Fibroblast of skin of left quadriceps (primary cell): ENCODE measurements at places on chromosomes 1 and 21.

- peak; percentile 20 for DNase-seq
These were observed 46.5 kb upstream of the COA6 start for GRCh38 chr1:234326497-234327366.

GRCh38 chr21:42653231-42654061 is at the start of gene PDE9A:
PDE9A (plus strand) TSS chr21:42653621; CDS start chr21:42653815, 194 bp downstream.
- no peak for DNase-seq

DNA sequence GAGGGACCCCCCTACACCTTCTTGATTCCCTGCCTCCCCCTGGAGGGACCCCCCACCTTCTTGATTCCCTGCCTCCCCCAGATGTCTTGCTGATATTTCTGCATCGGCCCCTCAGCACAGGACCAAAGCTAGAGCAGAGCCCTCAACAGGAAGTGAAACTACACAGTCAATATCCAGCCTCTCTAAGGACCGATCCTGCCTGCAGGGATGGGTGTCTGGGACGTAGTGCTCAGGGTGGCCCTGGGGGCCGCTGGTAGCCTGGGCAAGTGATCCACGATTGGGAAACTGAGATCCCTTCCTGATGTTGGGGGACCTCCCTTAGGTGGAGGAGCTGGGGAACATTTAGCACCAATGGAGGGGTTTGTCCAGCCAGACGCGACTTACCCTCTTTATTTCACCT is 3.9 kb upstream of the LEFTY2 start:
- DNase-seq, result no peak

DNA sequence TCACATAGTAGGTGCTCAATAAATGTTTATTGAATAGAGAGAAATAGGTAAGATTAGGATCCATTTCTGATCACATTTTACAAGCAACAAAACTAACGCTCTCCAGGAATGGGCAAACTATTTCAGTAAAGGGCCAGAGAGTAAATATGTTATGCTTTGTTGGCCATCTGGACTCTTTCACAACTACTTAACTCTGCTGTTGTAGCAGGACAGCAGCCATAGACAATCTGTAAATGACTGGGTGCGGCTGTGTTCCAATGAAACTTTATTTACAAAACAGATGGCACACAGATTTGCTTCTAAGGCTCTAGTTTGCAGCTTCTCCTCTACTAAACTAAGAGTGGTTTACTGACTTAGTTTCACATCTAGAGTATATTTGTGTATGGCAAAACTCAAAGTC is 83.0 kb upstream of the BACH1 start:
- no peak for DNase-seq

DNA sequence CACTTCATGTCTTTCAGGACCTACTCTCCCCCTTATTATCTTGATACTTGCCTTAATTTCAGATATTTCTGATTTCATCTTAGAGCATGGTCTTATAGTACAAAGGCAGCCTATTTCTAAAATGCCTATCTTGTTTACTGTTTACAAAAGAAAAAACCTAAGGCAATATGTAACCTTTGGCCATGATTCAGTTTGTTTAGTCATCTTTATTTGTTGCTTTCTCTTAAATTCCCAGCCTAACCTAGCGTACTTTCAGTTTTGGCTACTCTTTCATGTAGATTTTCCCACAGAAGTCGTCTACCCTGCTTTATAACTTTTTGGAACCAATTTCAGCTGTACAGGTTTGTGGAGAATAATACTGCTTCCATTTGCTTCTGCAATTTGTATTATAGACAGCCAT is 81.8 kb downstream of the KIF1B start:
- DNase-seq, result no peak

- no peak for DNase-seq
These were observed 11.2 kb downstream of the MYOG start for GRCh38 chr1:203074610-203075009.

DNA sequence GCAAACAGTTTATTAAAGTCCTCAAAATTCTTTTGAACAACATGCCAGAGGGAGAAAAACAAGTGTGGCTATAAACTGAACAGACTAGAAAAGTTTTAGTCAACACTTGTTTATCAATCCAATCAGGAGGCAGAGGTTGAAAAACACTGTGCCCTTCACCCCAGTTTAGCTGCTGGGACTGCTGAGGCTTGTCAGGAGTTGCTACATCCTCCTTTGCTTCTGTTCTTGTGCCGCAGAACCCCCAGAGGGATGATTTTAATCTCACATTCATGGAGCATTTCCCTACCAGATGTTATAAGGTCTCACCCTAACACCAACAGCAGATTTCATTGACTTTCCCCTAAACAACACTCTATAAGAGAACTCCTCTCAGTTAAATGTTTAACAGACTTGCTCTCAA is 321.2 kb downstream of the VAV3 start:
- no peak for DNase-seq

DNA sequence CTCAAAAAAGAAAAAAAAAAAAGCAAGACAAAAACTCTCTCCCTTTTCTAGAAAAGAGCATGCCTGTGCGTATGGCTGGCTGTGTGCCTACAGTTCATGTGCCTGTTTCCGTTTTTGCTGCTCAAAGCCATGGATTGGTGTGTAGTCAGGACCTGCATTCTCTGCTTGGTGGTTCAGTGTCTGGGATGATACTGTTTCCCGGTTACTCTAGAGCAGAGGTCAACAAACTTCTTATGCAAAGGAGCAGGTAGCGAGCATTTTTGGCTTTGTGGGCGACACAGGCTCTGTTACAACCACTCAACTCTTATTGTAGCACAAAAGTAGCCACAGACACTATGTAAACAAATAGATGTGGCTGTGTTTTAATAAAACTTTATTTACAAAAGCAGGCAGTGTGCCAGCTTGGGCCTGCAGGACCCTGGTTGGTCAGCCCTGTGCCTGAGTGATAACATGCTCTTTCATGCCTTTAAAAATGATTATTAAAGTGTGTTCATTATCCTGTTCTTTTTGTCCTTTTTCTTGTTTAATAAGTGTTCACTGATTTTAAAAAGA is 524.2 kb downstream of the KIF26B start:
- DNase-seq, result no peak

DNA sequence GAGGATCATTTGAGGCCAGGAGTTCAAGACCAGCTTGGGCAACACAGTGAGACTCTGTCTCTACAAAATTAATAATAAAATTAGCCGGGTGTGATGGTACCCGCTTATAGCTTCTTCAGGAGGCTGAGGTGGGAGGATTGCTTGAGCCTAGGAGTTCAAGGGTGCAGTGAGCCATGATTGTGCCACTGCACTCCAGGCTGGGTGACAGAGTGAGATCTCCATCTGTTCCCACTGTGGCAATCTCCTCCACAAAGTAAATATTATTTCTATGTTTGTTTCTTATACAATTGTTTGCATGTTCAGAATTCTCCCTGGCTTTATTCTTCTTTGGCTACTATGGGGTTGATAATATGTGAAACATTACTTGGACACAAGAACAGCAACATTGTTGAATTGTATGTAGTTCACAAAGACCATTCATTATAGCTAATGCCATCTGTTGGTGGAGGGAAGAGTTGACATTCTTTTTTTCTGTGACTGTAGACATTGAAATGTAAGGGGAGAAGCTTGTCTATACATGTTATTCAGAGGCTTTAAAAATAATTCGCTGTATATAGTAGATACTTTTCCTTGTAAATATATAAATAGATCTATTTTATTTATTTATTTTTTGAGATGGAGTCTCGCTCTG is 47.8 kb upstream of the SRSF10 start:
- DNase-seq, result no peak

DNA sequence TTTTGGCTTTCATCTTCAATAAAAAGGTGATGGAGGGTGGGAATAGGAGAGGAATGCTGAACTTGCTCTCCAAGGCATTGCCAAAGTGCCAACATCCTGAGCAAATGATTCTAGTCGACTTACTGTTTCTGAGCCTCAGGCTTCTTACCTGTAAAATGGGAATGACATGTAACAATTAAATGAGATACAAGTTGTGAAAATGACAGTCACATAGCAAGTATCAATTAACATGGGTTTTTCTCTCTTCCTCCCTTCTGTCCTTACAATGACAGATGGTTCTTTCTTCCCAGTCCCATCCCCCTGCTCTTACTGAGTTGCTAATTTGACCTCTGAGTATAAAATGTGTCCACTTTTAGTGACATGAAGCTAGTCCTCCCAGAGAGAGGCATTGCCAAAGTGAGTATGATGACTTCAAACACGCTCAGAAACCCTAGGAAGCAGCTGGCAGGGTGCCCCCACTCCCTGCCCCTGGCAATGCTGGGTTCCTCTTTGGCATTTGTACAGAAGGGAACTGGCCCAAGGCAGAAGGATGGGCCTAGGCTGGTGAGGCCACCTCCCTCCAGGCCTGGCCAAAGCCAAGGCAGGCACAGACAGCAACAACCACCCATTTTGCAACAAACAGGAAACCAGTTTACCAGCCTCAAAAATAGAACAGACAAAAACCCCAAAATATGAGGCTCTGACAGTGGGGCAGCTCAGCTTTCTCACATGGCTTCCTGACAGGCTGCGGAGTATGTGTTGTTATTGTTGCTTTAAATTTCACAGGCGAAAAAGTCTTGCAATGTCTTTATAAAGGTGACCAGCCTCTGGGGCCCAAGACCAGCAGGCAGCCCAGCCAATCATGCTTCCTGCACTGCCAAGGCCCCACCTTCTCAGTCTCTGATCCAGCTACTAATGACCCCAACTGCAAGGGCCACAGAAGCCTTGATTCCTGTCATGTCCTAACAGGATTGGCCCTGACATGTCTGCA is 115.9 kb downstream of the HIVEP3 start:
- DNase-seq, result no peak

GRCh38 chr21:43817157-43818086 is 28.0 kb downstream of the RRP1 start:
- no peak for DNase-seq

- no peak for DNase-seq
These were observed 104.8 kb upstream of the KRTAP19-8 start for GRCh38 chr21:31143036-31143435.

DNA sequence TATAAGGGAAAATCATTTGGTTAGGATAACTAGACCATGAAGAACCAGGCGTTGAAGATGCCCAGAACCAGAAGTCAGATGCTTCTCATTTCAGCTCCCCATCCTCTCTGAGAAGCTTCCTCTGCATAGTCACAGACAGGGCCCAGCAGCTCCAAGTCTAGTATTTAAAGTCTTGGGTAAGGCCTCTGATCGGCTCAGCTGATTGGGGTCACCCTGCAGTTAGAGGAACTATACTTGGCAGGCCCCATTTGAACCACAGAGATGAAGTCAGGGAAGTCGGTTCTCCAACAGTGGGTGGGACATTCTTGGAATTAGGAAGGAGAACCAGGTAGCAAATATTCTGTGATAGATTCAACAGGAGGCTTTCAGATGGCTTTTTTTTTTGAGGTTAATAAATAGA is 48.3 kb downstream of the SLC22A15 start:
- no peak for DNase-seq

DNA sequence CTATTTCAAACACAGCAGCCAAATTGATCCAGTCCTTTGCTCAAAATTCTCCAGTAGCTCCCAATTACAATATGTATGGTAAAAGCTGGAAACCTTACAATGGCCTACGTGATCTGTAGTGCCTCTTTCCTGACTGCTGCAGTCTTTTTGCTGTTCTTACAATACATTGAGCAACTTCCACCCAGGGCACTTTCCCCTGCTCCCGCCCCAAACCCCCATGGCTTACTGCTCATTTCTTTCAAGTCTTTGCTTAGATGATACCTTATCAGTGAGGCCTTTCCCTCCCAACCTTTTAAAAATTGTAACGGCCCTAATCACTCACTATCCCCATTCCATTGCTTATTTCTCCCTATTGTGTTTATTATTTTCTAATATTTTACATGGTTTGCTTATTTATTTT is 43.9 kb upstream of the APOBEC4 start:
- no peak for DNase-seq

DNA sequence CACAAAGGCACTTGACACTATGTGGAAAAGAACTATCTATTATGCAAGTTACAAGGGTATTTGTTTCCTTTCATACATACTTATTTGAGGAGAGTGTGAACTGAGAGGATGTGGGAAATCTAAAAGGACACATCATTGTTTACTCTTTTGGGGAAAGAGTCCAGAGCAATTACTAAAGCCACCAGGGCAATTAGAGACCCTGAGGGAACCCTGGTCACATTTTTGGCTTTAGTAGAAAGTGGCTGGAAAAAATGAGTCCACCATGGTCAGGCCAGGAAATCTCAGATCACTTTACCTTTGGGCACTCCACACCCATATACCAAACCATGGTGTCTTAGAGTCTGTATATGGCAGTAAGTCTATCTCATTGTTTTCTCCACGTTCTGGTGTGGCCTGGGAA is 243.3 kb downstream of the HLX start:
- no peak for DNase-seq

DNA sequence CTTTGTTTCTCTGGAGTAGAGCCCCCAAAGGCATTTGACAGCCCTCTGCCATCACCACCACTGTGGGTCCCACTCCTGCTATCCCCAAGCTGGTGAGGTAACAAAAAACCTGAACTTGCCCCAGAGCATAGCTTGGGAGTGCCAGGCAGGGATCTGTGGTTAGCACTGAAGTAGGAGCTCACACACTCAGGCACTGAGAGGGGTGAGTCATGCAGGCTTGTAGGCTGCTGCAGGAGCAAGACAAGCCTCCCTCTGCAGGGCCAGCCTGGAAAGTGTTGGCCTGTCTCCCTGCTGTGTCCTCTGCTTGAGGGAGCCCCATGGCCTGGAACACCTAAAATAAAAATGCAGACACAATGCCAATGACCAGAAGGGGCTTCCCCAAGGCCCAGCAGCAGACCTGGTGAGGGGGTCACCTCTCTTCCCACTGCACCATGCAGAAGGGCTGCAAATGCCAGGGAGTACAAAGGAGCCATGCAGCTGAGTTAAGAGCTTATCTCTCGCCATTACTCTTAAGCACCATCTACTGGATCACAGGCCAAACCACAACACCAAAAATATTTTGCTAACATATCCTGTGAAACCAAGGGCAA is 108.9 kb upstream of the POGK start:
- no peak for DNase-seq

DNA sequence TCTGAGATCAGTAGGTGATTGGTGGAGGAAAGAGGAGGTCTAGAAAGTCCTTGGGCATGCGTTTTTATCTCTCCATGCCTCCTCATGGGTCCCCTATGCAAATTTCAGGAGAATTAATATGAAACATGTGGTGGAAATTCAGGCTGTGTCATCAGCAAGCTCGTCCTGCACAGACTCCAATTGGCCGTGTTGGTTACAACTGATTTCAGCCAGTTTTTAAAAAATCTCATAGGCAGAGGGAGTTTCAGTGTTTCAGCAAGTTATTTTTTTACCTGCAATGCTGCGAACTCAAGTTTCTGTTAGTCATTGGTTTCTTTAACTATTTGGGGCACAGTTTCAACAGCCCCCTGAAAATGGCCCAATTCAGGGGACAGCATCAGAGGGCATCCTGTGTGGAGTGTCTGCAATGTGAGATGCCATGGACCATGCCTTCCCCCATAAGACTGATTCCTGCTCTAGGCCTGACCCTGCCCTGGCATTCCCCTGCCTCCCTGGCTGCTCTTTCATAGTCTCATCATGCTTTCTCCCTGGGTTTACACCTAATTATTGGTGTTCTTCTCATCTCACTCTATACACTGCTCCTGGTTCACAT is 59.9 kb downstream of the C1orf198 start:
- DNase-seq, result peak; percentile 59
